WTC11 (cell line): ENCODE measurements at places on chromosomes 7 and 10. TPM values are rescaled to one million over a fixed set of nuclear protein-coding genes. Genes with fewer than 3 reads are reported as not detected.

Gene SPDYE6
- not detected in 3 replicates for total RNA-seq

Gene EIF3B
- 300 to 361 TPM (median 304 TPM) in 3 replicates for total RNA-seq

Gene GPR26
- 0.05 to 0.07 TPM (median 0.07 TPM) in 3 replicates for total RNA-seq

Gene DENND2A
- total RNA-seq = 10.0 to 13.6 TPM (median 12.7 TPM) in 3 replicates

Gene SPAM1
- not detected in 3 replicates for total RNA-seq

Gene AGFG2
- total RNA-seq = 6.4 to 7.4 TPM (median 7.4 TPM) in 3 replicates

Gene MET
- 9.4 to 12.8 TPM (median 11.6 TPM) in 3 replicates for total RNA-seq

Gene CYP17A1
- 2.1 to 4.2 TPM (median 3.0 TPM) in 3 replicates for total RNA-seq

Gene GPR146
- total RNA-seq = 0.87 to 1.1 TPM (median 0.92 TPM) in 3 replicates

Gene HKDC1
- total RNA-seq = 0.09 TPM in 2 of 3 replicates, not detected in the other

Gene TUBAL3
- total RNA-seq = 0.15 to 0.25 TPM in 2 of 3 replicates, not detected in the other

Gene TSPAN33
- total RNA-seq = 30.0 to 42.9 TPM (median 39.8 TPM) in 3 replicates

Gene RHOBTB1
- 6.9 to 8.3 TPM (median 7.3 TPM) in 3 replicates for total RNA-seq

Gene CC2D2B
- total RNA-seq = 0.20 to 0.32 TPM (median 0.25 TPM) in 3 replicates

Gene ANKRD61
- total RNA-seq = not detected in 3 replicates

Gene PNPLA8
- 11.1 to 12.4 TPM (median 11.4 TPM) in 3 replicates for total RNA-seq

Gene STAG3
- 5.2 to 7.6 TPM (median 5.5 TPM) in 3 replicates for total RNA-seq

Gene BZW2
- total RNA-seq = 100.0 to 105 TPM (median 104 TPM) in 3 replicates

Gene STEAP4
- total RNA-seq = 0.09 to 0.18 TPM (median 0.17 TPM) in 3 replicates

Gene PLEKHS1
- not detected in 3 replicates for total RNA-seq

Gene NPFFR1
- 0.04 to 0.05 TPM in 2 of 3 replicates, not detected in the other for total RNA-seq

Gene PRTFDC1
- 4.8 to 6.4 TPM (median 6.1 TPM) in 3 replicates for total RNA-seq

Gene GUSB
- 40.8 to 45.4 TPM (median 42.3 TPM) in 3 replicates for total RNA-seq

Gene HNRNPA2B1
- total RNA-seq = 1,081 to 1,101 TPM (median 1,097 TPM) in 3 replicates

Gene NEUROD6
- total RNA-seq = not detected in 3 replicates

Gene RTKN2
- total RNA-seq = 16.7 to 20.5 TPM (median 16.8 TPM) in 3 replicates

Gene OR2A5
- total RNA-seq = not detected in 3 replicates

Gene ANKRD7
- total RNA-seq = 1.7 to 3.5 TPM (median 1.9 TPM) in 3 replicates

Gene OR2A7
- total RNA-seq = 6.3 to 9.9 TPM (median 9.4 TPM) in 3 replicates

Gene ST8SIA6
- total RNA-seq = 1.9 to 3.5 TPM (median 2.7 TPM) in 3 replicates

Gene ACHE
- total RNA-seq = 6.4 to 7.7 TPM (median 6.6 TPM) in 3 replicates

Gene VAX1
- total RNA-seq = 0.04 TPM in 1 of 3 replicates, not detected in the others

Gene ACBD7
- 10.0 to 13.9 TPM (median 12.5 TPM) in 3 replicates for total RNA-seq

Gene FAM180A
- total RNA-seq = not detected in 3 replicates

Gene INSYN2A
- 0.13 to 0.23 TPM (median 0.21 TPM) in 3 replicates for total RNA-seq

Gene ZNF33B
- total RNA-seq = 22.7 to 29.6 TPM (median 25.5 TPM) in 3 replicates
